ENCODE measurements at places on chromosomes 1 and 21.

- no peak for DNase-seq
These were observed 326.6 kb downstream of the CAMTA1 start for GRCh38 chr1:7111853-7112252.

- no peak for DNase-seq
These were observed 6.8 kb downstream of the YY1AP1 start for GRCh38 chr1:155681776-155682175.

DNA sequence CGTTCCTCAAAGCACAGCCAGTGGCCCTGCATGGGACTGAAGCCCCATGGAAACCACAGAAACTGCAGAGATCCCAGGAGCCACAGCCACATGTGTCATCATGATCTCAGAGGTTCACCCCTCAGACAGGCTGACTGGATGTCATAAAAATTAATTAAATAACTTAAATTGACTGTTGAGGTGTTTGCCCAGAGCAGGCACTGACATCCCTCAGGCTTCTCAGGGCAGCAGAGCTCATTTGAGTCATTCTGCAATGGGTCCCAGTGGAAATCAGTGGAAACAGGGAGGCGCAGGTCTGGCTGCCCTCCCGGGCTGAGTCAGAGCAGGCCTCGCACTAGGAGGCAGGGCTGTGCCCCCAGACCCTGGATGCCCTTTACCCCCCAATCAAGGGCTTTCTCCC lies 135.1 kb downstream of the CDC7 start:
- DNase-seq, result no peak

GRCh38 chr1:95382000-95382786 lies 148.2 kb downstream of the RWDD3 start:
- DNase-seq, result no peak

DNA sequence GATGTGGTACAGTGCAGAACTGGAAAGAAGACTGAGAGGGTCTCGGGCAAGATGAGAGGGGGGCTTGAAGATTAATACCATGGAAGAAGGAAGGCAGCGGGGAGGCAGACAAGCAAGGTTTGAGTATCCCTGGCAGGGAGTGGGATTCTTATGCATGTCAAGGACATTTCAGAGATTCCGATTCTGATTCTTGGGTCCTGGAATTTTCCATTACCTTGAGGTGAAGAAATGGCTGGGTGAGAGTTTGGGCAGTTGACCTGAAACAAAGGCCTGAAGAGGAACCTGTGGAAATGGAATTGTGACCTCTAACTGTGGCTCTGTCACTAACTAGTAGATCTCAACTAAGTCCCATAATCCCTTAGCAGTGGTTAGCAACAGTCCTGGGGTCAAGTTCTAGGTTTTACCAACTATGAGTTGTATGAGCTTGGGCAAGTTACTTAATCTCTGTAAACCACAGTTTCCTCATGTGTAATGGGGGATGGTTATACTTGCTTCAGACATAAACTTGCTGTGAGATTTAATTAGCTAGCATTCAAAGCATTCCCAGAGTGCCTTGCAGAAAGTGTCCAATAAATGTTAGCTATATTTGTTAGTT lies 8.6 kb upstream of the ACTN2 start:
- DNase-seq, result no peak

- no peak for DNase-seq
These were observed 27.7 kb downstream of the TMCO4 start for GRCh38 chr1:19772053-19772452.

DNA sequence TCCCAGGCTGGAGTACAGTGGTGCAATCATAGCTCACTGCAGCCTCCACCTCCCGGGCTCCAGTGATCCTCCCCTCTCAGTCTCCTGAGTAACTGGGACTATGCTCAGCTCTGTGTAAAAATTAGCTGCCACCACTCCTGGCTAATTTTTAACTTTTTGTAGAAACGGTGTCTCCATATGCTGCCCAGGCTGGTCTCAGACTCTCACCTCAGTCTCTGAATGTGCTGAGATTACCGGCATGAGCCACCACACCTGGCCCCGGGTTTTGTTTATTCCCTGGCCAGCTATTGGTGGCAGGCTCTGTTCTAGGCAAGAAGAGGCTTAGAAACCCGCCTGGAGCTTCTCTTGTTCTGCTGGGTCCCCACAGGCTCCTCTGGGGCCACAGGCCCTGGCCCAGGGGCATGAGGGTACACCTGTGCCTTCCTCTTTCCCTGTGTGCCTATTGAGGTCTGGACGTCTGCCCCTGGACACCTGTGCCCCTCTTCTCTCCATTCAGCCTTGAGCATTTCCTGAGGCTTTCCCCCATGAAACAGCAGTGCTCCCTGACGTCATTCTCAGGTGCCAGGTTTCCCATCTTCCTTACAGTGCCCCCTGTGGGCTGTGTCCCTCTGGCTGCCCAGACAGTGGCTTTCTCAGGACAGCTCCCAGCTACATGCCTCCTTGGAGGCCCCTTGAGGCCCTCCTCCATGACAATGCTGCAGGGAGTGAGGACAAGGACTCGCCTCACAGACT lies 57.5 kb downstream of the PCP4 start:
- no peak for DNase-seq

DNA sequence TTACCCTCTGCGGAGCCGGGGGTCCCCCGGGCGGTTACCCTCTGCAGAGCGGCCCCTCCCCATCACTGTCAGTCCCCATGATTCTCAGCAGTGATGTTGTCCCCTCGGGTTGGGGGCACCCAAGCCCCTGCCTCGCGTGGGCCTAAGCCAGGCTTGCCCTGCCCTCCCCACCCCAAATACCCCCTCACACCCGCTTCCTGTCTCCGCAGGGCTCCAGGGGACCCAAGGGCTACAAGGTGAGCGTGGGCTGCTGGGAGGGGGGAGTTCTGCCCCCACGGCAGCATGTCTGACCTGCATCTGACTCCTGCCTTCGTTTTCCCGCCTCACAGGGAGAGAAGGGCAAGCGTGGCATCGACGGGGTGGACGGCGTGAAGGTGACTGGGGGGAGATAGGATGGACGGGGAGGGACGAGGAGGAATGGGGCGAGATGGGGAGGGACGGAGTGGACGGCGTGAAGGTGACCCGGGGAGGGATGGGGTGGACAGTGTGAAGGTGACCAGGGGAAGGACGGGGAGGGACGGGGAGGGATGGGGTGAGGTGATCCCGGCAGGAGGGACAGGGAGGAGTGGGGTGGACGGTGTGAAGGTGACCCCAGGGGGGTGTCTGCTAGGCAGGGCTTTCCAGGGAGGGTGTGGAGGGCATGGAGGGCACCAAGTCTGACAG lies 8.6 kb downstream of the COL6A1 start:
- no peak for DNase-seq

- no peak for DNase-seq
These were observed 19.3 kb downstream of the RSBN1 start for GRCh38 chr1:113792986-113793385.
